ENCODE measurements at places on chromosomes 13 and 19. TPM values are rescaled to one million over a fixed set of nuclear protein-coding genes. Genes with fewer than 3 reads are reported as not detected.

ZNF607 gene
- 2.6 TPM for total RNA-seq

SKA3 gene
- 4.9 TPM for total RNA-seq

GRCh38 chr19:50974702-50975556, 5.5 kb upstream of the KLK6 start:
- no peak for DNase-seq

DNA sequence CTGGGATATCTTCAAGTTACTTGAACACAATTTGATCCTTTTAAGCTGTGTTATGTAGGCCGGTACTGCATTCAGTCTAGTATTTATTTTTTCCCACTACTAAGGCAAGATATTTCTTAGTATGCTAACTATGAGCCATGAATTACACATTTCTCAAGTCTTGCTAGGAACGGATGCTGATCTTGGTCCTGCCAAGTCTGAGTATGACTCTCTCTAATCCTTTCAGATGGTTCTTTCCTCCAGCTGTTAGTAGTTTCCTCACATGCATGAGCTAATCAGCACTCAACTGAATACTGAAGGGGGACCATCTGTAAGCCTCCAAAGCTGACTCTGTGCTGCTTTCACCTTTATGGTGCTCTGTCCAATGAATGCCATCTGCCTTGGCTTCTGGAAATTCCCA, 460.3 kb downstream of the KCTD12 start:
- no peak for DNase-seq

DNA sequence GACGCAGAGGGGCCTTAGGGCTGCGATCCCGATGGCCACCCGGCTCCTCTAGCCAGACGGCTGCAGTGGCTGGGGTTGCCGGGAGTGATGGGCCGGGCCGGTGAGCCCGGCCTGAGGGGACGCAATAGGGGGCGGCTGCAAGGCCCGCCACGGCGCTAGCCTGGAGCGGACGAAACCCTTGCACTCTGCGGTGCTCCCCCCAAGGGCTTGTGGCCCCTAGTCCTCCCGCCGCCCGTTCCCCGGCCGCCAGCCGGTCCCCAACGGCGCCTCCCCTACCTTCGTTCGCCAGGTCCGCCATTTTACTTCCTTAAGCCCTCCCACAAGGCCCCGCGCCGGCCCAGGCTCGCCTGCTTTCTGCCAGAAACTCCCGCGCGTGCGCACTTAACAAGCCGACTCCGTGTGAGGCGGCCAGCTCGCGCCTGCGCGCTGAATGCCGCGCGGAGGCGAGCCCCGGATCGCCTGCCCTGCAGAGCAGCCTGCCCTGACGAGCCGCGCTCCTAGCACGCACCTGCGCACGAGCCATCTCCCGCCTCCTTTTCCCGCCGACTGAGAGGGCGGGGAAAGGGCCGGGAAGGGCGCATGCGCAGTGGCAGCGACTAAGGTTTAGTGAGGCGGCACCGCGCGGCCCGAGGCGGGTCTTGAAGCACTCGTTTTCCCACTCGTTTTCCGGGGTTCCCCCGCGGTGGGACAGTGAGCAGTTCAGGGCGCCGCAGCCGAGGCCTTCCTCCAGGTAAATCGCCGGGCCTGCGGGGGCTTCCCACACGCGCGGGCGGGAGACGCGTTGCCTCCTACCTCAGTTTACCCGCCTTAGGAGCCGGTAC, at the start of gene RANBP3:
Gene RANBP3, minus strand, starts transcription at position 356 of the 821 bp plus-strand sequence. Its CDS starts 58 bp downstream, at position 298.
- peak; percentile 96 for DNase-seq

- DNase-seq, result no peak
These were observed 28.2 kb downstream of the ELL start for GRCh38 chr19:18493440-18494266.

DNA sequence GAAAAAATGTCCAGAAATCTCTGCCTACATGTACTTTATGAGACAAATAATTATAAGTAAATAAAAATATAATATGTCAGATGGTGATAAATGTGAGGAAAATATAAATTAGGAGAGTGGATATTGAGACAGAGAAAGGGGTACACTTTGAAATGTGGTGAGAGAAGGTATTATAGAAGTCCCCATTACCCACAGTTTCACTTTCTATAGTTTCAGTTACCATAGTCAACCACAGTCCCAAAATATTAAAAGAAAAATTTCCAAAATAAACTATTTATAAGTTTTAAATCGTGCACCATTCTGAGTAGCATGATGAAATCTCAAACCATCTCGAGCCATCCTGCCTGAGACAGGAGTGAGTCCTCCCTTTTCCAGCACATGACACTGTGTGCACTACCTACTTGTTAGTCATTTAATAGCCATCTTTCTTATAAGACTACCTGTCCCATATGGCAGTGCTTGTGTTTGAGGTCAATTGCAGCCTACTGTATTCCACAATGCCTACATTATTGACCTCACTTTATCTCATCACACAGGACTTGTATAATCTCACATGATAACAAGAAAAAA, 653.7 kb downstream of the DACH1 start:
- DNase-seq, result no peak

GRCh38 chr19:2983351-2984214, 6.2 kb downstream of the TLE6 start:
- DNase-seq, result no peak

DNA sequence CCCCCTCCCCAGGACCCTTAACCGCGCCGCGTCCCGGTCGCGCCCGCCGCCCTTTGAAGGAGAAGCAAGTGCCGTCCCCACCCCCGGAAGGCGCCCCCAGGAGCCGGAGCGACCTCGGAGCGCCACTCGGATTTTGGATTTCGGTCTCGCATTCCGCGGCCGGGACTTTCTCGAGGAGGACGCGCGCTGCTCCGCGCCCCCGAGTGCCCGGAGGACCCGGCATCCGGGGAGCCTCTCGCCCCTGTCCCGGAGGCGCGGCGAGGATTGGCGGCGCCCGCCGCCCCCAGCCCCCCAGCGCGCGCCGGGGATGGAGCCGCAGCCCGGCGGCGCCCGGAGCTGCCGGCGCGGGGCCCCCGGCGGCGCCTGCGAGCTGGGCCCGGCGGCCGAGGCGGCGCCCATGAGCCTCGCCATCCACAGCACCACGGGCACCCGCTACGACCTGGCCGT, 1.6 kb downstream of the MIDN start:
- no peak for DNase-seq

GRCh38 chr13:30234619-30235162, 72.7 kb downstream of the KATNAL1 start:
- DNase-seq, result no peak
